ENCODE measurements at places on chromosomes 3 and 15.

- DNase-seq = peak; percentile 39
Observed at GRCh38 chr15:100873029-100873677, 6.5 kb upstream of the ALDH1A3 start.

GRCh38 chr3:52722491-52722890 lies 16.6 kb downstream of the SPCS1 start:
- DNase-seq = no peak

- no peak for DNase-seq
Observed at GRCh38 chr15:68038246-68038645, 15.9 kb upstream of the PIAS1 start.

DNA sequence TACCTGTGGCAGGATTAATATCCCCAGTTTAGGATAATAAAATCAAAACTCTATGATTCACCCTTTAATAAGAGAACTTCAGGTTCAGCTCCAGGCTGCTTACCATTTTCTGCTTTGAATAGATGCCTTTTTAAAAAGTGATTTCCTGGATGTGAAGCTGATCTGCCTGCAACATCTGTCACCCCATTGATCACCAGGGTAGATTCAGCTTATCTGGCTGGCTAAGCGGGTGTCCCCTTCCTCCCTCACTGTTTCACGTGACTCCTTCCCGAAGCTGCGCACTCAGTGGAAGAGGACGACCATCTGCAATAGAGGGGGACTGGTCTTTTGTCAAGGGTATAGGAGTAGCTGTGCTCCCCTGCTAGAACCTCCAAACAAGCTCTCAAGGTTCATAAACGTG lies 128.1 kb downstream of the IL1RAP start:
- no peak for DNase-seq

- no peak for DNase-seq
Observed at GRCh38 chr15:96166223-96167200, 164.0 kb upstream of the NR2F2 start.

GRCh38 chr15:67900621-67901147 lies 60.8 kb upstream of the RNU6-1 start:
- no peak for DNase-seq

GRCh38 chr3:17033516-17034168 lies 148.9 kb downstream of the PLCL2 start:
- no peak for DNase-seq

- DNase-seq = no peak
Observed at GRCh38 chr3:48684480-48685143, 1.1 kb downstream of the NCKIPSD start.

GRCh38 chr3:15502616-15503015 lies 18.9 kb downstream of the COLQ start:
- DNase-seq = no peak

DNA sequence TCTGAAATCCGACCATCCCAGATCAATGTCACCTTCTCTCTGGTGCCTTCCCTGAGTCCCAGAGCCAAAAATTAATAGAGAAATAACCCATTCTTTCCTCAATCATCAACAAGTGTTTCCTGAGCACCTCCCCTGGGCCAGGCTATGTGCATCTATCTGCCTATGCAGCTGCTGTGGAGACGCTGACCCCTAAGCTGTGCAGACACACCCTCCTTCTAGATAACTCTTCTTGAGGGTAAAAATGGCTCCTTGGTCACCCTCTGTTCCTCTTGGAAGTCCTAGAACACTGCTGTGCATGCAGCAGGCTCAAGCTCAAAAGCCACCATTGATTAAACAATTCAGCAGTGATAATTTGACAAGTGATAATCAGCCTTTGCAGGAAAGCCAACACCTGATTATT lies 18.4 kb downstream of the CA12 start:
- no peak for DNase-seq

GRCh38 chr3:150564243-150564642 lies 17.7 kb downstream of the EIF2A start:
- no peak for DNase-seq

GRCh38 chr3:156479604-156480003 lies 75.3 kb downstream of the SSR3 start:
- no peak for DNase-seq

GRCh38 chr15:74506515-74506840 lies 34.5 kb upstream of the ARID3B start:
- DNase-seq = no peak

DNA sequence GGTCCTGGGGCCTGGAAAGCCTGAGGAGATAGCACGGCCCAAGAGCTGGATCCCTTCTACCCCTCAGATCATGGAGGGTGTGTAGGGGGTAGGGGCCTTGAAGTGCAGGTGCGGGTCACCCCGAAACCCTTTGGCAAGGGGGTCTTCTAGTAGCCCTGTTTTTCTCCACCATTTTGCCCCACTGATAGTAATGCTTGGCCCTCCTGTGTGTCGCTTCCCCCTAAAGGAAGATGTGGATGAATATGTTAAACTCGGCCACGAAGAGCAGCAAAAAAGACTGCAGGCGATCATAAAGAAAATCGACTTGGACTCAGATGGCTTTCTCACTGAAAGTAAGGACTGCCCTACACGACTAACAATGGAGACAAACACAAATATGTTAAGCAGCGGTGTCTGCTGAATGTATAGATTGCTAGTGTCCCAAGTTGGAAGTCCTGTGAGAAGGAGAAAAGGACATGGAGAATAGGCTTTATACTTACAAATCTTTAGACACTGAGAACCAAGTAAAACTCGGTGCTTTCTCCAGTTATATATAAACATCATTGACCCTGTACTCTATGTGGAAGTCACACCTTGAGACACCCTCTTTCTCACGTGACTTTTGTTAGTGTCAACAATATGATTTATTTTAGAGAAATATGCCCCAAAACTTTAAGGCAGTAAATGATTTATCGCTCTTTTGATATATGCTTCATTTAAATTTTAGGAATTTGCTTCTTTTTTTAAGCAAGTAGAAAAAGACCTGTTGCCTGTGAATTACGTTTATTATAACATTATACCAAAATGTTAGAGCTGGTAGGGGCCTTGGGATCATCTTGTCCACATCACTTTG lies 802 bp downstream of the RCN2 start:
- no peak for DNase-seq

Measured in NCI-H2171 (cell line).